ENCODE measurements at places on chromosomes 7 and 10.

- DNase-seq: peak; percentile 4
Observed at GRCh38 chr10:31413325-31413724, 94.3 kb downstream of the ZEB1 start.

DNA sequence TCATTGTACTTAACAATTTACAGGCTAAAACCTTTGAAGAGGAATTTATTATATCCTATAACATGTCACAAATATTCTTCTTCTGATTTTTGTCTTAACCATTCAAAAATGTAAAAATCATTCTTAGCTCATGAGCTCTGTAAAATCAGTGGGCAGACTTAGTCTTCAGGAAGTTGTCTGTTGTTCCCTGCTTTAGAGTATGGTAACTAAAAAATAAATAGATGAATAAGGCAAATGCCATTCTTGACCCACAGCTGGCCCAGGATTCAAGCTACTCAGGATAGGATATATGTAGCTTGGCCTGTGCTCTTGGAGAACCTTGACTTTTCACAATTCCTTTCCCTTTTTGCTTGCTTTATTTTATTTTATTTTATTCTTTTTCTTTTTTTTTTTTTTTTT, 51.5 kb downstream of the LRRC4 start:
- no peak for DNase-seq

GRCh38 chr7:16698200-16698905, 52.4 kb downstream of the BZW2 start:
- DNase-seq: no peak

GRCh38 chr10:61346796-61347413, 106.3 kb downstream of the TMEM26 start:
- no peak for DNase-seq

GRCh38 chr7:25007668-25008067, 27.7 kb upstream of the OSBPL3 start:
- DNase-seq: no peak

GRCh38 chr7:41628901-41629300, 74.0 kb downstream of the INHBA start:
- DNase-seq: no peak

GRCh38 chr7:131149840-131150239, 177.8 kb upstream of the MKLN1 start:
- no peak for DNase-seq

DNA sequence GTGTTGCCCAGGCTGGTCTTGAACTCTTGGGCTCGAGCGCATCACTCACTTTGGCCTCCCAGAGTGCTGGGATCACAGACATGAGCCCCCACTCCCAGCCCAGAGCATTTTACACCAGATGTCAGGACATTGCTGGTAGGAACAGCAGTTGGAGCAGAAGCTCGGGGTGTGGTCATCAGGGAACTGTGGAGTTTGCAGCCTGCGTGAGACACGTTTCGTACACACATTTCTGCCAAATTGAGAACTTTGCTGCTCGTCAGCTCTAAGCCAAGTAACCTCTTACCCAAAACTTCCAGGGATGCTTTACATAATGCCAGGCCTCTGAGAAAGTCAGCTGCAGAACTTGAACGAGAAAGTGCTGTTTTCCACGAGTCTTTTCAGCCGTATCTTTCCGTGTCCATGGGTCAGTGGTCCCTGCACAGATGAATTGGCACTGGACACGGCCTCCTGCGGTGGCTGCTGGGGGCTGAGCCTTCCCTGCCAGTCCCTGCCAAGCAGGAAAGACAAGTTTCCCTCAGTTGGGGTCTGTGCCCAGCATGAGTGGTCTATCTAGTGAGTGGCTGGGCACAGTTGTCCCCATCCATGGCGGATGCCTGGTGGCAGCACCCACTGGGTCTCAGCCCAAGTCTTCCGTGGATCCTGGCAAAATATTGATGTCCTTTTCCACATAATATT, 54.4 kb downstream of the DNAJB6 start:
- no peak for DNase-seq

GRCh38 chr7:43761382-43761781, 2.9 kb downstream of the BLVRA start:
- DNase-seq: no peak

GRCh38 chr7:129163875-129164544, 19.5 kb downstream of the TSPAN33 start:
- DNase-seq: peak; percentile 70

- DNase-seq: no peak
Observed at GRCh38 chr10:60963441-60964256, 19.7 kb upstream of the RHOBTB1 start.

DNA sequence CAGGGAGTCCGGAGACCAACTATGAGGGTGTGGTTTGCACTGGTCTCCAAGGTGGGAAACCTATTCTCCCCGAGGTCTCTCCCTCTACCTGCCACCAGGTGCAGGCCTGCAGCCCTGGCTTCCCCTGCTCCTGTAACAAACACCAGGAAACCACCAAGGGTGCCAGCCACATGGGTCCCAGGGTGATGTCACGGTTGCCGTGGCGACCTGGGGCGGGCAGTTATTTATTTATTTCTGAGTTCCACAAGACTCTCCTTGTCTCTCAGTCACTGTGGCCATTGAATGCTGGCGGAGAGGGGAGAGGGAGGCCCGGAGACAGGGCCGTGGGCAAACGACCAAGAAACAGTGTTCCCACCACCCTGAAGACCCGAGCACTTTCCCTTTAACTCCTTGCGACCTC, 27.0 kb downstream of the MMD2 start:
- DNase-seq: no peak

- DNase-seq: no peak
Observed at GRCh38 chr7:79298145-79298760, 155.2 kb downstream of the MAGI2 start.

- DNase-seq: no peak
Observed at GRCh38 chr7:70053989-70054388, 455.7 kb downstream of the AUTS2 start.

DNA sequence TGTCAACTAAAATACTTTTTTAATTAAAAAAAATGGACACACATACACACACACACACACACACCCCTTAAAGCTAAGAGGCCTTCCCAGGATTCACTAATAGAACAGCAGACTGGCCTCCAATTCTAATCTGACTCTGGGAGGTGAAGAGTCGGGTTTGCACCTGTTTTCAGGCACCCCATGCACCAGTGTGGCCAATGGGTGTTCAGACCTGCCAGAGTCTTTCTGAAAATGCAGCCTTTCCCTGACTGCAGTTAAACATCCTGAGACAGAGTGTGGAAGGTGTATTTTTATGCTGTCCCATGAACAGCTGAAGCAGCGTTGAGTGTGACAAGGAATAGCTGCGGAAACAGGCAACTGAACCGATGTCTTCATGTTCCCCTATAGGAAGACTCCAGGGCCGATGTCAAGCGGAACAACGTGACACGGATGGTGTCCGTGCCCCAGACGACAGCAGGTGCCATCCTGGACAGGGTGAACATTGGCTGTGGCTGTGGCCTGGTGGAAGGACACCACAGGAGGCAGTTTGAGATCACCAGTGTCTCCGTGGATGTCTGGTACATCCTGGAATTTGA, 74.6 kb upstream of the LYZL2 start:
- no peak for DNase-seq

GRCh38 chr7:30705008-30705407, 22.8 kb upstream of the CRHR2 start:
- no peak for DNase-seq
